Tracheal epithelial cell (primary cell): ENCODE measurements at places on chromosomes 4 and X. TPM values are rescaled to one million over a fixed set of nuclear protein-coding genes. Genes with fewer than 3 reads are reported as not detected.

The EPHA5 gene
- total RNA-seq: under 0.01 TPM in 1 of 2 replicates, not detected in the other

The PDE6B gene
- total RNA-seq: 0.21 and 4.8 TPM in 2 replicates

The KCNE5 gene
- 0.21 TPM in 1 of 2 replicates, not detected in the other for total RNA-seq

The EGF gene
- total RNA-seq: 0.48 and 1.3 TPM in 2 replicates

The MSANTD1 gene
- 0.21 and 0.48 TPM in 2 replicates for total RNA-seq

The UCHL1 gene
- total RNA-seq: 20.7 and 202 TPM in 2 replicates

The STK32B gene
- total RNA-seq: 0.43 and 1.9 TPM in 2 replicates

The ENPEP gene
- total RNA-seq: 0.21 and 3.9 TPM in 2 replicates

The ADGRL3 gene
- total RNA-seq: under 0.01 TPM in 1 of 2 replicates, not detected in the other

The CDS1 gene
- 16.1 and 39.0 TPM in 2 replicates for total RNA-seq

The ASMT gene
- total RNA-seq: 1.7 TPM in 1 of 2 replicates, not detected in the other

The CHST7 gene
- total RNA-seq: 4.3 and 6.2 TPM in 2 replicates

The MAGEA12 gene
- not detected in 2 replicates for total RNA-seq

The VCX2 gene
- total RNA-seq: not detected in 2 replicates

The KCTD8 gene
- total RNA-seq: not detected in 2 replicates

The GRIA3 gene
- total RNA-seq: under 0.01 and 0.24 TPM in 2 replicates

The SPANXA2 gene
- total RNA-seq: not detected in 2 replicates

The CNKSR2 gene
- 0.24 and 0.43 TPM in 2 replicates for total RNA-seq

The WNK3 gene
- 1.3 and 1.4 TPM in 2 replicates for total RNA-seq

The TLR7 gene
- total RNA-seq: under 0.01 TPM in 1 of 2 replicates, not detected in the other

The GSX2 gene
- not detected in 2 replicates for total RNA-seq

The HMGB3 gene
- total RNA-seq: 24.6 and 54.6 TPM in 2 replicates

The COQ2 gene
- 6.8 and 9.6 TPM in 2 replicates for total RNA-seq

The PLP1 gene
- not detected in 2 replicates for total RNA-seq

The BMP3 gene
- total RNA-seq: under 0.01 TPM in 1 of 2 replicates, not detected in the other

The SSX3 gene
- total RNA-seq: not detected in 2 replicates

The LINC00632 gene
- under 0.01 TPM in 1 of 2 replicates, not detected in the other for total RNA-seq

The ZNF157 gene
- total RNA-seq: 0.24 TPM in 1 of 2 replicates, not detected in the other

The PRDM5 gene
- 4.1 and 10.0 TPM in 2 replicates for total RNA-seq

The TBL1X gene
- 12.5 and 17.5 TPM in 2 replicates for total RNA-seq

The AFF2 gene
- total RNA-seq: 0.24 TPM in 1 of 2 replicates, not detected in the other

The TMEM35A gene
- total RNA-seq: not detected in 2 replicates

The LRP2BP gene
- 0.48 and 0.85 TPM in 2 replicates for total RNA-seq

The SULT1E1 gene
- 0.24 and 0.64 TPM in 2 replicates for total RNA-seq

The FAM47A gene
- total RNA-seq: not detected in 2 replicates

The RAB40AL gene
- total RNA-seq: not detected in 2 replicates

The ADH1B gene
- total RNA-seq: not detected in 2 replicates

The MOSPD2 gene
- 7.5 and 10.4 TPM in 2 replicates for total RNA-seq

The GPRASP3 gene
- 1.3 and 1.7 TPM in 2 replicates for total RNA-seq

The GLRA2 gene
- 0.85 TPM in 1 of 2 replicates, not detected in the other for total RNA-seq

The TCEAL7 gene
- 3.9 and 4.0 TPM in 2 replicates for total RNA-seq

The RP2 gene
- 14.9 and 17.6 TPM in 2 replicates for total RNA-seq

The CBR4 gene
- 6.0 and 10.9 TPM in 2 replicates for total RNA-seq

The GUCY1A1 gene
- 0.64 and 4.8 TPM in 2 replicates for total RNA-seq
